ENCODE measurements at places on chromosomes 4 and X.

- DNase-seq = no peak
These were observed 407.1 kb downstream of the ADAM29 start for GRCh38 chr4:175325230-175325629.

DNA sequence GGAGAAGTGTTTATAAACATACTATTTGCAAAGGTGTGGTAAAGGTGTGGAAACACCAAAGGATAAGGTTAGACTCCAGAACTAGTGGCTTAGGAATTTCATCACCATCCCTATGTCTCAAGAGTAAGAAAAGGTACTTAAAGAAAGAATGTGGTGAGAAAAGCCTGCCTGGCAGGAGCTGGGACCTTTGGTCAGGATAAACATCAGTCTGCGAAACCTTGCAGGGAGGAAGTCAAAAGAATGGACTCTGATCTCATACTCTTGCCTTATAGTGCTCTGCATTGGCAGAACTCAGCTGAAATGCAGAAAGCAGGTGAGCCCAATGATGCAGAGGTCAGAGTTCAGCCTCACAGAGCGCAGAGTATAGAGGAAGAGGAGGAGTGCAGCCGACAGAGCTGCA, 97.2 kb upstream of the NR3C2 start:
- no peak for DNase-seq

DNA sequence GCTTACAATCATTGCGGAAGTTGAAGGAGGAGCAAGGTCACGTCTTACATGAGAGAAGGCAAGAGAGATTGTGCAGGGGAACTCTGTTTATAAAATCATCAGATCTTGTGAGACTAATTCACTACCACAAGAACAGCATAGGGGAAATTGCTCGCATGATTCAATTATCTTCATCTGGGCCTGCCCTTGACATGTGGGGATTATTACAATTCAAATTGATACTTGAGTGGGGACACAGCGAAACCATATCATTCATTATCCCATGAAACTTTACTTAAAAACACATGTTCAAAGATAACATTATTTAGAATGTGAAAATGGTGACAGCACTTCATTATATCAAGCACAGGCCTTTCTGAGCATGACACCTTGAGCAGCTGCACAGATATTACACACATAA, 1087.8 kb downstream of the C4orf33 start:
- no peak for DNase-seq

DNA sequence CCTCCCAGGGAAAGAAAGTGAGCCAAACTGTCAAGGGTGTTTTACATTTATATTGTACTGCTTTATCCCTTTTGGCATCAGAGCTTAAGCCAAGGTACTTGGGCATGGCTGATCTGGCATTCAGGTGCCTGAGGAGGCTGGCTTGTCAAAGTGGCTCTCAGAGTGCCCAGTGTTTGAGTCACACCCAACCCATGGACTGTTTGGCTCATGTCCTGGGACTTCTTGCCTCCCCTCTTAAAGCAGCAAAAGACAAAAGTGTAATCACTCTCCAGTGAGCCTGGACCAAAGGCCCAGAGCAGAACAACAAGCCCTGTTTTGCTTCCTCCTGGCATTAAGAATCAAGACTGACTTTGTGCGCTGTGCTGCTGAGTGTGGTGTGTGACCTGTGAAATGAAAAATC, 311.7 kb upstream of the TAPT1 start:
- no peak for DNase-seq

DNA sequence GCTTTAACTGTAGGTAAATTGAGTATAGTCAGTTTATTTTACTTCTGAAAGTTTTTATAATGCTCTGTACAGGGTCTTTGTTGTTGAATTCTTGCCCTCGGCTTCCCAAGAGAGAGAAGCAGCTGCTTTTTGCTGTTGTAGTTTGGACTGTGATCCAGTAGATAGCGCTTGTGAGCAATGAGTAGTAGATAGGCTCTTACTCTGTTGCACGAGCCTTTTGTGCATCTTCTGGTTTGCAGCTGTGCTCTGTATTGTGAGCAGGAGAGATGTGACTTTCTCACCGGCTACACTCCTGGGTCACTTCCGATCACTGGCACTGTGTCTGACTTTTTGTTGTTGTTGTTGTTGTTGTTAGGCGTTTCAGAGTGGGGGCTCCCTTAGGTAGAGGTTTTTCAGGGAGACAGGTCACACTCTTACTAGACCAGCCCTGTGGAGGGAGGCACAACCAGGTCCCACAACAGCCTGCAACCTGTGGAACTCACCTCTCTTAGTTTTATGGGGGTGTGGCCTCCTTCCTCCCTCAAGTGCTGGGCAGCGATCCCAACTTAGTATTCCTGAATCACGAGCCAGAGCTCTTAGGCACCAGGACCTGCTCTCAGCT, 822.1 kb upstream of the GALNTL6 start:
- DNase-seq = no peak

Data from activated T-helper 1 cell treated with Interleukin-2 at 50 U/mL for 16 hours (primary cell).